ENCODE measurements at places on chromosomes 12 and 14.

GRCh38 chr12:132105467-132105866 is 38.7 kb downstream of the DDX51 start:
- no peaks in the 10 kb centered on the region for H3K4me1 ChIP-seq
- no peak for DNase-seq
- no peaks in the 10 kb centered on the region for H3K27me3 ChIP-seq
- no peak overlapping the region for H3K27ac ChIP-seq
- no peak overlapping the region for H3K4me3 ChIP-seq
- peaks cover 19% of the 10 kb centered on the region for H3K36me3 ChIP-seq

DNA sequence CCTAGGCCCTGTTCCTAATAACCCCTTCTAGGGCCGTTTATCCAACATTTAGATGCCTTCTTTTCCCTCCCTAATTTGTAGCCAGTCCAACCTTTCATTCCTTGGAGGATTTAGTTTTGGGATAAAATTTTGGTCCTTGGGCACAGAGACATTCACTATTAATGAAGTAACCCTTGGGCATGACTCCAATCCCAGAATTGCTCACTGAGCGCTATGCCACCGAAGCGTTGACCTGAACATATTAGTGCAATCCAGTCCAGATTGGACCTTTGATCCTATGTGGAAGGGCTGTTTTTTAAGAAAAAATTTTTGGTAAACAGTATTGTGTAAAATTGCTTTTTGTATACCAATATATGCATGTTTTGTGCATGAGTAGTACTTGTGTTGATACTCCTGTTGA is 10.0 kb downstream of the DACT1 start:
- peaks cover 39% of the 10 kb centered on the region for H3K4me1 ChIP-seq
- no peak overlapping the region for H3K27ac ChIP-seq
- no peaks in the 10 kb centered on the region for H3K27me3 ChIP-seq
- H3K4me3 ChIP-seq, result no peak overlapping the region
- H3K36me3 ChIP-seq, result peaks cover 49% of the 10 kb centered on the region

DNA sequence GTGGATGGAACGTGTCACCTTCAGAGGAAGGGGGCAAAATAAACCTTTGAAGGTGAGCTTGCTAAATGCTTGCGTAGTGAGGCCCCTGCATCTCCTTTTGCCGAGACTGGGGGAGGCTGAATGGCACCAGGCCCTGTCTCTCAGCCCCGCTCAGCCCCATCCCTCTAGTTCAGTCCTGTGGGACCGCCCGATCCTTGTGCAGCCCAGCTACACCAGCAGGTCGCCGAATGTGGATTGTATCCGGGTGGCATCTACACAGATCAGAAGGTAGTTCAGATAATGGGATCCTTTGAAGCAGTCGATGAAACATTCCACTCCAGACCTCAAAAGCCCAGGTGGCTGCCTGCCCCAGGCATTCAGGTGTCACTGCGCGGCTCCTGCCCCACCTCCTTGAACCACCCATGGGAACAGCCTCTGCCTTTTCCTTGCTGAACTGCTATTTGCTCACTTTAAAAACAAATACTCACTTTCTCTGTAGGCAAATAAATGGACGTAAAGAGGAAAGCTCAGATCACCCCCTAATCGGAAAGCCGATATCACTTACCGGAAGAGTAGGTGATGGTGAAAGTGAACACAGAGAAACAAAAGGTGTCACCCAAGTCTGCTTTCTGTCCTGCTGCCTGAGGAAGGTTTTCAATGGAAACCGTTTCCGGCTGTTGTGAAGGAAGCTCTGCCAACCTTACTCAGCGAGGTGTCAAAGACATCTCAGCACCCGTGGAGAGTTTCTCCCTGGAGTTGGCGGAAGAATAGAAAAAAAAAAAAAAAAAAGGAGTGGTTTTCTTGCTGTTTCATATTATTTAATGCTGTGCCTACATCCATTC is 100.3 kb upstream of the NCOR2 start:
- H3K4me3 ChIP-seq, result no peak overlapping the region
- no peaks in the 10 kb centered on the region for H3K4me1 ChIP-seq
- no peak for DNase-seq
- no peaks in the 10 kb centered on the region for H3K36me3 ChIP-seq
- peaks cover 16% of the 10 kb centered on the region for H3K27me3 ChIP-seq

DNA sequence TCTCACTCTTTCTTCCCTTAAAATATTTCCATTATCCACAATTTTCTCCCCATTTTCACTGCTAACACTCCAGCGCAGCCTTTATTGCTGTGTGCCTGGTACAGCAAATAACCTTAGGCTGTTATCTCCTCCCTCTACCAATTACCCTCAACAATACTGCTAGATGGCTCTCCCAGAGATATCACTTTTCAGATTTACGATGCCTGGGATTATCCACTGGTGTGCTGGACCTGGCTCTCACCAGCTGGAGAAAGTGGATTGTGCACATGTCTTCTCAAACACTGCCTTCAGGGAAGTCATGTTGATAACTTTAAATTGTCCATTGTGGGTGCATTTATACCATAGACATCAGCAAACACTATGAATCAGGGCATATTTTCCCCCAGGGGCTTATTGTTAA is 101.9 kb upstream of the ADAMTS20 start:
- no peaks in the 10 kb centered on the region for H3K4me1 ChIP-seq
- DNase-seq, result no peak
- no peak overlapping the region for H3K4me3 ChIP-seq
- H3K27ac ChIP-seq, result no peak overlapping the region
